ENCODE measurements at places on chromosomes 1 and 21. TPM values are rescaled to one million over a fixed set of nuclear protein-coding genes. Genes with fewer than 3 reads are reported as not detected.

NR5A2 gene
- polyA plus RNA-seq: 1.8 TPM

TARDBP gene
- polyA plus RNA-seq: 340 TPM

PCP4 gene
- polyA plus RNA-seq: 10.2 TPM

CFHR2 gene
- polyA plus RNA-seq: not detected

FAM72D gene
- polyA plus RNA-seq: 1.4 TPM

CRYBG2 gene
- polyA plus RNA-seq: 0.83 TPM

ADGRL2 gene
- polyA plus RNA-seq: 135 TPM

FCER1G gene
- polyA plus RNA-seq: 9.8 TPM

PLA2G2F gene
- 0.64 TPM for polyA plus RNA-seq

CD5L gene
- not detected for polyA plus RNA-seq

S100A2 gene
- polyA plus RNA-seq: 7.9 TPM

ACTA1 gene
- 0.70 TPM for polyA plus RNA-seq

RIMKLA gene
- 0.88 TPM for polyA plus RNA-seq

KRTAP10-4 gene
- polyA plus RNA-seq: not detected

F3 gene
- polyA plus RNA-seq: 41.2 TPM

PKP1 gene
- polyA plus RNA-seq: 0.13 TPM

HSF2BP gene
- 2.2 TPM for polyA plus RNA-seq

OR2T29 gene
- polyA plus RNA-seq: not detected

PTPN14 gene
- 46.1 TPM for polyA plus RNA-seq

CLEC20A gene
- polyA plus RNA-seq: 0.56 TPM

SDC3 gene
- 32.8 TPM for polyA plus RNA-seq

LCE2A gene
- not detected for polyA plus RNA-seq

MAP3K21 gene
- 27.3 TPM for polyA plus RNA-seq

CLCA4 gene
- not detected for polyA plus RNA-seq

CD1E gene
- polyA plus RNA-seq: not detected

CCDC185 gene
- polyA plus RNA-seq: 0.10 TPM

BTBD8 gene
- 4.9 TPM for polyA plus RNA-seq

BCL10 gene
- polyA plus RNA-seq: 19.7 TPM

Measured in renal pelvis (tissue), 12 donors.